ENCODE measurements at places on chromosomes 12 and 14.

DNA sequence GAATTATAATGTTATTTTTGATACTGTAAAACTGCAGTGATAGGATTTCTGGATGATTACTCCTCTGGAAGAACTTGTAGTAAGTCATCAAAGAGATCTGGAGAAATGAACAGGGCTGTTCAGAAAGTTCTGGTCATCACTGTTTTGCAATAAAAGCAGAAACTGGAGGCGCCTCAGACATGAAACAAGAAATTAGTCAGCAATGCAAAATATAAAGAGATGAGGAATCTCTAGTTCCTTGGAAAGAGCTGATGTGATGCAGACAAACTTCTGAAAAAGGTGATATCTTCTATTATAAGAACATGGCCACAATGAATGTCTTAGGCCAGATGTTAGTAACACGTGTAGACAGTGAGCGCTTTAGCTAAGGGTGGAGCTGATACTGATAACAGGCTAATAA lies 9.5 kb downstream of the ACIN1 start:
- no peak for DNase-seq

GRCh38 chr12:46292754-46293402 lies 24.0 kb upstream of the SLC38A1 start:
- DNase-seq, result no peak

DNA sequence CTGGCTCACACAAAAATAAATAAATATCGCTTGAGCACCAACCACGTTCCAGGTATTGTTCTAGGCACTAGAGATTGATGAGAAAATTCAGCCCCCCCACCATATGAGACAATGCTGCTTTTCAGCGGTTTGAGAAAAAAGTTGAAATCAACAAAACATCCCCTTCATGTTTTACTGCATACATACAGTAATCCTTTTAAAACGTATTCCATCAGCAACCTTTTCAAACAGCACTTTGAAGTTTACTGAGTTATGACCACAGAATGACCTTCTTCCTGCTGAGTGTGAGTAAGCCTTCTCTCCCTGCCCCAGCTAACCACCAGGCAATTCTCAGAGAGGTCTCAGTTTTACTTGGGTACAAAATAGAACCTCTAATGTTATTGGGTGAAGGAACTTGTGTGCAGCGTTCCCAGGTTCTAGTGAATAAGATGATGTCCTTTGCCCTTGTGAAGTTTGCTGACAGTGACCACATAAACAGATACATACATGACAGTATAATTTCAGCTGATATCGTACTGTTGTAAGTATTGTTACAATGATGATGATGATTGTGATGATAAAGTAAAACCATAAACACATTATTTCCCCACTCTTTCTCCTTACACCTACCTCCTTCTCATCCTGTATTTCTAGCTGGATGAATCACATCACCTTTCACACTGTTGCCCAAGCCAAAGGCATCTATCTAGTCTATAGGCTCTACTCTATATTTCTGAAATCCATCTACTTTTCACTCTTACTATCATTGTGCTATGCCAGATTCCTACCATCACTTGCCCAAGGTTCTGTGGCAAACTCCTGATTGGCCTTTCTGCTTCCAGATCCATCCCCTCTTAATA lies 124.4 kb upstream of the KRR1 start:
- DNase-seq, result peak; percentile 11

DNA sequence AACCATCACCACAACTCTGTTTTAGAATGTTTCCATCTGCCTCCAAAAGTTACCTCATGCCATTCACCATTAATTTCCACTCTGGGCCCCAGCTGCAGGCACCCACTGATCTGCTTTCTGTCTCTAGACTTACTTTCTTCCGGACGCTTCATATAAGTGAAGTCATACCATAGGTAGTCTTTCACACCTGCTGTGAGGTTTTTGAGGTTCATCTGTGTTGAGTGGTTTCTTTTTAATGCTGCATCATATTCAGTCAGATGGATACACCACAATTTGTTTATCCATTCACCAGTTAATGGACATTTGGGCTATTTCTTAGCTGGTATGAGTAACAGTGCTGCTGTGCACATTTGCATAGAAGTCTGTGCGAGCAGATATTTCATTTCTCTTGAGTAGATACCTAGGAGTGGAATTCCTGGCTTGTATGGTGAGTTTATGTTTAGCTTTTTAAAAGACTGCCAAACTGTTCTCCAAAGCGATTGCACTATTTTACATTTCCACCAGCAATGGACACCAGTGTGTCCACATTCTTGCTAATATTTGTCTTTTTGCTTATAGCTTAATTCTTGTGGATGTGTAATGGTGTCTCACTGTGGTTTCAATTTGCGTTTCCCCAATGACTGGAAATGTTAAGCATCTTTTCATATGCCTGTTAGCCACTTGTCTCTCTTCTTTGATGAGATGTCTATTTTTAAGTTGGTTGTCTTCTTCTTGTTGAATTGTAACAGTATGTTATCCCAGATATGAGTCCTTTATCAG lies 48.3 kb downstream of the ZFYVE21 start:
- no peak for DNase-seq

DNA sequence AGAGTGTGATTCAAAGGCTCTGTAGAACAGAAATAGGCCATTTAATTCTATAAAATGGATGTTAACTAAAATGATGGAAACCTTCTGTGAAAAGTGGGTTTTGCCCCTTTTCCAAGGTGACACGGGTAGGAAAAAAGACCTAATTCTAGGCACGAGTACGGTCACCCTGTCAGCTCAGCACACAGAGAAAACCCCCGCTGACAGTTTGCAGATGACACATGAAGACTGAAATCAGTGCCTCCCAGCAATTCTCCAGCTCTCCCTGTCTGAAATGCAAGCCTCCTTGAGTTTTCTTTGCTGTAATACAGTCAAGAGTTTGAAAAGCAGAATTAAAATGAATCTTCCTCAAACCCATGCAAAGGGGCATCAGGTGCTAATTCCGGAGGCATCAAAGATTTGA lies 230.0 kb downstream of the TMEM132D start:
- no peak for DNase-seq

- DNase-seq, result no peak
These were observed 39.4 kb downstream of the RTN1 start for GRCh38 chr14:59831121-59831730.

DNA sequence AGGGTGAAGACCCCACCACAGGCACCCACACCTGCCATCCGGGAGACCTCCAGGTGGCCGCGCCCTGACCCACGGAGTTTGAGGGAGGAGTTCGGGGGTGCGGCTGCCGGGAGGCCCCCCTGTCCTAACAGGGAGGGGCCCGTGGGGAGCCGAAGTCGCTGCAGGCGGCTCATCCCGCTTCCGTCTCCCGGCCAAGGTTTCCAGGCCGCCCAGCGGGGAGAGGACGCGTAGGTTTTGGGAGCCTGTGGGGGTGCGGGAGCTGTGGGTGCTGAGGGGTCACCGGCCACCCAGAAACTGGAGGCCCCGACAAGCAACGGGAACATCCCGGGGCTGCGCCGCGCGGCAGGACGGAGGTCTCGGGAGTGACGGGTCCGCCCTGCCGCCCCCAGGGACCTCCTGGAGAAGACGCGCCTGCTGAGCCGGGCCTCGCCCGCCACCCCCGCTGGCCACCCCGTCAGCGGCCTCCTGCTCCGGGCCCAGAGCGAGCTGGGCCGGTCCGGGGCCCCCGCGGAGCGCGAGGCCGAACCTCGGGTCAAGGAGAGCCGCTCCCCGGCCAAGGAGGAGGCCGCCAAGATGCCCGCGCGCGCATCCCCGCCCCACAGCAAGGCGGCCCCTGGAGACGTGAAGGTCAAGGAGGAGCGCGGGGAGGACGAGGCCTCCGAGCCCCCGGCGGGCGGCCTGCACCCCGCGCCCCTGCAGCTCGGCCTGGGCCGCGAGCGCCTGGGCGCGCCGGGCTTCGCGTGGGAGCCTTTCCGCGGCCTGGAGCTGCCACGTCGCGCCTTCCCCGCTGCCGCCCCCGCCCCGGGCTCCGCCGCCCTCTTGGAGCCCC lies 27.6 kb downstream of the LRCOL1 start:
- no peak for DNase-seq

- DNase-seq, result no peak
These were observed 5.3 kb downstream of the SLC15A5 start for GRCh38 chr12:16272222-16272621.

- DNase-seq, result no peak
These were observed 12.4 kb downstream of the PPM1H start for GRCh38 chr12:62922539-62922938.

DNA sequence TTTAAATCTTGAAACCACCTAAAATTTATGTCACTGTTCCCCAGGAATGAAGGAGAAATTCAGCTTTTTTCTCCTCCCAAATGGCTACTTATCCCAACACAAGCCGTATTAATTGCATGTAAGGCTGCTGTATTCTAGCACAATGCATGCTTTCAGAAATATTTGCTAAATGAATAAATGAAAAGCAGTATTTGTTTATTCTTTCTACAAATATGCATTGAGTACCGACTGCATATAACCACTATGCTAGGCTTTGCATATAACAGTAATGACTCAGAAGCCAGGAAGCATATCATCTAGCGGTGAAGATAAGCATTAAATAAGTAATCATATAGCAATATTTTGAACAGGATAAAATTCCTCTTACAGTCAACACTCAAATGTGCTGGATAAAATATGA lies 5.7 kb upstream of the LRR1 start:
- DNase-seq, result no peak

DNA sequence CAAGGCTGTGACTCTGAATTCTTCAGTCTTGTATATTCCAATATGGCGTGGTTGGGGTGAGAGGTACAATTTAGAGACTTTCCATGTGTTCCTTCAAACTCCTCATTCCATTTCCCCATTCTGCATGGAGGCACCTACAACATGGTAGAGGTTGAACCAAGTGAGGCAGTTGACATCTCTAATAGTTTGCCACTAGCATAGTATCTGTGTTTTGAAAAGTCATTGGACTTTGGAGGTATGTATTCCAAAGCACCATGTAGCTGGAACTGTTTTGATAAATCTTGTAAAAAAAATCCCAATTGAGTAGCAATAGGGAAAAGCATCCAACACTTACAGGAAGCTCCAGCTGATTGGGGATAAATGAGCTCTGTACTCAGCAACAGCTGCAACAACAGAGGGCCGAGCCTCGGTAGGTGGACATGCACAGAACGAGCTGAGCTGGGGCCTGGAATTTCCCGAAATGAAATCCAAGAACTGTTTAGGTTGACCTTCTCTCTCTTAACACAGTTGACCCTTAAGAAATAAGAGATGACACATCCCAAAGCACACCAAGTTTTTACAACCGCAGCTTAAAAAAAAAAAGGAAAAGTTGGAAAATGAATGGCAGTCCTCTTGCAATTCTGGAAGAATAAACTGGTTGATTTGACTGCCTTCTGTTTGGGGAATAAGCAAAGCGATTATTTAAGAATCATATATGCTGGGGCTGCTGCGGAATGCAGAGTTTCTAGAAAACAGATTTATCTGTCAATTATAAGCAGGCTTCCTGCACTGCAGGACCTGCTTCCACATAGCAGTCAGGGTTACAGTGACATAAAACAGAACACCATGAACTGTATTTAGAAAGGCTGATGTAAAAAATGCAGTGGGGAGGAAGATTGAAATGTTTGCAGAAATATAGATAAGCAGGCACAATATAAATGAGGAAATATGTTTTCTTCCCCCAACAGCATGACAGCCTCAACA lies 194.6 kb upstream of the KRR1 start:
- no peak for DNase-seq

DNA sequence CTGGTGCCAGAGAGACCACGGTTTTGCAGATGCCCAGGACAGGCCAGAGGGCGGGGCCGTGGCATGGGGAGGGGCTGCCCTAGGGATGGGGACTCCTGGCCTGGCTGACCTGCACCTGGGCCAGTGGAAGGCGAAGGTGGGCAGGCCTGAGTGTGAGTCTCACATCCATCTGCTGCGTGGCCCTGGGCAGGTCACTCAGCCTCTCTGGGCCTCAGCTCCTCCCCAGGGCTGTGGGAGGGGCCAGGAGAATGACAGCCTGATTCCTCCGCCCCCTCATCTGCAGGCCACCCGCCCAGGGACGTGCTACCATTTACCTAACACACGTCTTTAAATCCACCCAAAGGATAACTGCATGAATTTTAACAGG lies 90.9 kb downstream of the GALNT9 start:
- DNase-seq, result no peak

GRCh38 chr14:89856871-89857345 lies 97.6 kb downstream of the EFCAB11 start:
- DNase-seq, result no peak

DNA sequence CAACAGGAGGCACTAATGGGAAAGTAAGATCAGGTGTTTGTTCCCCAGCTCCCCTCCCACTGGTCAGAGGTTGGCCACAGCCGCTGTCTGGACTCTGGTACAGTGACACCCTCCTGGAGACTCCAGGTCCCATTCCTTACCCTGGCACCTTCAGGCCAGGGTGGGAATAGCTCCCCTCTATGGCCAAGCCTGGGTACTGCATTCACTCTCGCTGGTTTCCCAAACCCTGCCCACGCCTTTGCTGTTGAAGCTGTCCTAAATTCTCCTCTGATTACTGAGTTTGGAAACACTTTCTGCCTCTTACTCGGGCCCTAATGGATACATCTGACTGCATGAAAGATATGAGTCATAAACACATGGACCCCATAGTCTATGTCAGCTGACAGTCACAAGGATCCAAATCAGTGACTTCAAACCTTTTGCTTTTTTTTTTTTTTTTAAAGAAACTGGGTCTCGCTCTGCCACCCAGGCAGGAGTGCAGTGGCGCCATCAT lies 17.9 kb downstream of the HRK start:
- no peak for DNase-seq

DNA sequence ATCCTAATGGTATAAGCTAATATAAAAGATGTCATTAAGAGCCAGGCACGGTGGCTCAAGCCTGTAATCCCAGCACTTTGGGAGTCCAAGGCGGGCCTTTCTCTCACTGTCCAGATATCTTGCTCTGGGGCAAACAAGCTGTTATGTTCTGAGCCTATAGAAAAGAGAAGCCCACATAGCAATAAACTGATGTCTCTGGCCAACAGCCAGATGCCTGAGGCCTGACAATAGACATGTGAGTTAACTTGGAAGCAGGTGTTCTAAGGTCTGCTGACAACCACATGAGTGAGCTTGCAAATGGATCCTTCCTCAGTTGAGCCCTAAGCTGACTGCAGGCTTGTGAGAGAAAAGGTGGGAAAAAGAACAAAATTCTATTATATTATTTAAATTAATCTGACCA lies 25.0 kb downstream of the YAF2 start:
- DNase-seq, result no peak

- DNase-seq, result no peak
These were observed 59.1 kb downstream of the ANKRD9 start for GRCh38 chr14:102450206-102451063.
